ENCODE measurements at places on chromosomes 16 and 17.

GRCh38 chr16:67151431-67152097, 766 bp upstream of the B3GNT9 start:
- DNase-seq, result no peak

DNA sequence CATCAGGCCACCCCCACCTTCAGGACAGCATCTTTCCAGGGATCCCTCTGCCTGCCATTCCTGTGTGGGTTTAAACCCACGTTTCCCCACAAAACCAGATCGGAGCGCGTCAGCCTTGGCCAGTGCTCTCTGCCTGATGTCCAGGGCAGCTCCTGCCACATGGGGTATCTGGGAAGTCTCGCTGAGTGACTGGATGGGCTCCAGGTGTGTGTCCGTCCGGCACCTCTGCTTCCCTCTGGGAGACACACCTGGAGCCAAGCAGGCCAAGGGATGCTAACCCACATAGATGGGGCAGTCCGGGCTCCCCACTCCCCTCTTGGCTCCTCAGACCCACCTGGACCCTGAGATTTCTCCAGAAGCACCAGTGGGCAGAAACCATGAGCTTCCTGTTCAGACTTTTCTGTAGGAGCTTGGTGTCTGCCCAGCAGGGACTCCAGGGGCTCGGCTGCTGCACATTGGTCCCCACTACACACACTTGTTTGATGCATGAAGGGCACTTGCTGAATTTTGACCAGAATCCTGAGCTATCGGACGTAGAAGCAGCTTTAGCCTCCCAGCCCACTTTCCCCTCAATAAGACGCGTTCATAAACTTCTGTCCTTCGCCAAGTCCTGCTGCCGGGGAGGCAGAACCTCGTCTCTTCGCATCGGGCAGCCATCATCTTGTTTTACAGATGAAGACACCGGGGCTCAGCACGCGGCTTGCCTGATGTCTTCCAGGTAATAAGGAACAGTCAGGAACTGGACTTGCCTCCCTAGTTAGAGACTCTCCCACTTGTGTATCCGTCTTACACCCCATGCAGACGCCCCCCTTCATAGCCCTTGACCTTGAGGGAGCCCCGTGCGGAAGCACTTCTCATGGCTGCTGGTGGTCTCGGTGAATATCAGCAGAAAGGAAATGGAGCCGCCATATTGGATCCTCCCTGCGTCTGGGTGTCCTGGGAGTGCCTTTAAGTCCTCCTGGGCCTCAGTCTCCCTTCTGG, 91.6 kb upstream of the ZNF469 start:
- DNase-seq, result no peak

GRCh38 chr17:77184474-77184873, 43.7 kb downstream of the SEC14L1 start:
- DNase-seq, result no peak

DNA sequence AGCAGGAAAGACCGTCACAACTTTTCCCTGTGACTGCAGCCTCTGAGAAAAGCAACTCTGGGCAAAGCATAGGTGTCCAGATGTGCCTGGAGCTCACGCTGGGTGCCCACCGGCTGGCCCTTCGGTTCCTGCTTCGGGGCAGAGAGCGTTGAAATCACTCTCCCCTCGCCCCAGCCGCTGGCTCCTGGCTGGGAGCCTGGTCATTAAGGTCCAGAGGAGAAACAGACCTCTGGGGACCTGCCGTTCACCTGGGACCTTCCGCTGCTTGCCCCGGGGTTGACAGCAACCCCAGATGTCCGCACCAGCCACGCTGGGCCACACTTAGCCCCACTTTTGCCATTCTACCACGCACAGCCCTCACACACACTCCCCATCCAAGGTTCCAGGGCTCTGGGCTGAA, 13.1 kb downstream of the MRM3 start:
- no peak for DNase-seq

GRCh38 chr17:9360677-9361081, 214.9 kb downstream of the STX8 start:
- no peak for DNase-seq

GRCh38 chr17:7825206-7825990, 8.6 kb upstream of the KDM6B start:
- DNase-seq, result no peak

GRCh38 chr17:49049265-49049664, 52.1 kb downstream of the IGF2BP1 start:
- no peak for DNase-seq

DNA sequence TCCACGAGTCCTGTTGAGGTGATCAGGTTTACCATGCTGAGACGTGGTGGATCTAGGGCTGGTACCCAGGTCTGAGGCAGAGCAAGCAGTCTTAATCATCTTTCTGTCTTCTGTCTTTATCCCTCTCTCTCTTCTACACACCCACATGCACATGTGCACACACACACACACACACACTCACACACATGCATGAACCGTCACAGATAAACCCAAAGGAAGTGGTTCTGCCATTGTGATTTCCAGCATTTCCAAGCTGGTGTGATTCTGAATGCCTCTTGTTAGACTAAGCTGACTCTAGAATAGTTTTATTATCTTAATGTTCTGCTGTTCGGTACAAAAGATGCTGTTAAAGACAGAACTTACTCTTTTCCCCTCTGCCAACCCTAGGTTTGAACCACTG, 411.8 kb upstream of the SALL1 start:
- no peak for DNase-seq

- no peak for DNase-seq
These were observed 21.4 kb downstream of the DEXI start for GRCh38 chr16:10920726-10921427.

- DNase-seq, result no peak
These were observed 198.0 kb upstream of the MPHOSPH6 start for GRCh38 chr16:82368041-82368440.

DNA sequence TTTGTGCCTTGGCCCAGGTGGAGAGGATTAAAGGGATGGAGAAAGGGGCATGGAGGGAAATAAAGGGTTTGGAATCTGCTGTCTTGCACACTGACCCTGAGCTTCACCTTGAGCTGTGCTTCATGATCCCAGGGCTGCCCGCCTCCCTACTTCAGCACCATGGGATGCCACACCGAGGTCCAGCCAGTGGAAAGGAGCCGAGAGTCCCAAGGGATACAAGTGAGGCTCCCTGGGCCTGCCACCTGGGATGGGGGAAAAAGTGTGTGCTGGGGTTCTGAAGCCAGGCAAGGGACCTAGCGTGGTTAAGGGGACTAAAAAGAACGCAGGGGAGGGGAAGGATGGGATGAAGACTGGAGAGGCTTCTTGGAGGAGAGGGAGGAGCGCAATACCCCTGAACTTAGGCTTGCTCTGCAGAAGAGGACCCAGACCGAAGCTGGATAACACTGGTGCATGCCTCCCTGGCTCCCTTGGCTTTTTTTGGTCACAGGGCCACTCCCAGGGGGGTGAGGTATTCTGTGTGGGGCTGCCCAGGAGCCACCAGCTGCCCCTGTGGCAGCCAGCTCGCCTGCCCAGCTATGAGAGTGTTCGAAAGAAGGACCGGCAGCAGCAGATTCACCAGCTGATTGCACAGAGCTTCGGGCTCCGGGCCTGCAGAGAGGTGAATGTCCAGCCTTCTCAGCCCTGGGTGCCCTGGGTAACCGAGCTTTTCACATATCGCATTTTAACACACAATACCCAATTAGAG, 7.2 kb downstream of the MRPL27 start:
- no peak for DNase-seq
